ENCODE measurements at places on chromosomes 1 and 21. TPM values are rescaled to one million over a fixed set of nuclear protein-coding genes. Genes with fewer than 3 reads are reported as not detected.

Gene OR6N1
- total RNA-seq: not detected

Gene SIM2
- not detected for total RNA-seq

Gene VTCN1
- not detected for total RNA-seq

Gene GPR52
- total RNA-seq: 2.2 TPM

Gene EFNA3
- total RNA-seq: not detected

Gene ZNF669
- total RNA-seq: 12.8 TPM

Gene LINGO4
- 0.36 TPM for total RNA-seq

Gene AMY2B
- 42.2 TPM for total RNA-seq

Gene SPOCD1
- not detected for total RNA-seq

Gene KRTAP13-3
- not detected for total RNA-seq

Gene DDAH1
- total RNA-seq: not detected

Gene OR2L5
- total RNA-seq: 0.09 TPM

Gene STUM
- total RNA-seq: not detected

Gene NCSTN
- total RNA-seq: 67.1 TPM

Gene PLXNA2
- 1.9 TPM for total RNA-seq

Gene DTL
- total RNA-seq: 0.98 TPM

Gene WNT4
- not detected for total RNA-seq

Gene CLCA1
- 0.25 TPM for total RNA-seq

Gene HUNK
- total RNA-seq: not detected

Gene ST7L
- 17.1 TPM for total RNA-seq

Gene SPRR3
- total RNA-seq: not detected

Gene FCRL1
- total RNA-seq: 5.1 TPM

Gene CD1E
- total RNA-seq: not detected

Gene GPR153
- total RNA-seq: 0.92 TPM

Gene SELENBP1
- 1.2 TPM for total RNA-seq

Gene FAM131C
- total RNA-seq: 0.30 TPM

Gene ETNK2
- total RNA-seq: 11.1 TPM

All from T-cell (primary cell).